Omental fat pad (tissue), 4 donors: ENCODE measurements at places on chromosomes 7 and 10.

- DNase-seq = no peak
Observed at GRCh38 chr7:98354052-98354451, 46.8 kb downstream of the BAIAP2L1 start.

- DNase-seq = no peak
Observed at GRCh38 chr7:81128011-81128410, 209.2 kb upstream of the SEMA3C start.

- no peak for DNase-seq
Observed at GRCh38 chr10:1538531-1539061, 198.7 kb downstream of the ADARB2 start.

- DNase-seq = no peak
Observed at GRCh38 chr7:21757537-21758282, 188.0 kb downstream of the CDCA7L start.

DNA sequence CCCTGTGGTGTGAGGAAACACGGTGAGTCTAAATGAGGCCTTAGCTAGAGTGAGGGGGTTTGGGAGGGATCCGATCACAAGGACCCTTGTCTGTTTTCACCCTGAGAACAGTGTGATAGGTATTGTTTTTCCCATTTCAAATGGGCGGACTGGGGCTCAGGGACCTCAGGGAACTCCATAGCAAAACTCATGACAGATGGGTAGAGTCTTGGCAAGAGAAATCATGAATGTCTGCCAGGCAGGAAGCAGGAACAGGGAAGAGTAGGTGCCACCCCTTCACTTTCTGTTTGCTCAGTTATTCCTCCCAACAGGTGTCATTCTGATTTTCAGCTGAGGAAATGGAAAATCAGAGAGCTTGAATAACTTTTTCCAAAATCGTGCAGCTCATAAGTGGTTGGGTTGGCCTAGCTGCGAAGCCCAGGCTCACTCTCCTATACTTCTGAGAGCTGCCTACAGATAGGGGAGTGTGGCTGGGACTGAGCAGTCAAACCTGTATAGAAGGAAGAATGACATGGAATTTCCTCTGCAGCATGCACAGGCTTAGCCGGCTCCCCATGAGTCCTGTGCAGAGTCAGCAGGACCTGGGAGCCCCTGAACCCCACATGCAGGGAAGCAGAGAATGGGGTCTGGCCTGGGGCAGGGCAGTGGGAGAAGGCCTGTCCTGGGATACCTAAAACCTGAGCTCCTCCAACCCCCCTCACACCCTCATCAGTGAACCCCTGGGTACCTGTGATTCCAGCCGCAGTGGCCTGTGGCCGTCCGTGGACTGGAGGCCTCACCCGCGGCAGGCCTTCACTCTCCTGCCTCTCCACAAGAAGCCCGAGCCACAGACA, 17.6 kb upstream of the C10orf105 start:
- no peak for DNase-seq

- DNase-seq = no peak
Observed at GRCh38 chr10:14705548-14706230, 69.0 kb downstream of the FAM107B start.

DNA sequence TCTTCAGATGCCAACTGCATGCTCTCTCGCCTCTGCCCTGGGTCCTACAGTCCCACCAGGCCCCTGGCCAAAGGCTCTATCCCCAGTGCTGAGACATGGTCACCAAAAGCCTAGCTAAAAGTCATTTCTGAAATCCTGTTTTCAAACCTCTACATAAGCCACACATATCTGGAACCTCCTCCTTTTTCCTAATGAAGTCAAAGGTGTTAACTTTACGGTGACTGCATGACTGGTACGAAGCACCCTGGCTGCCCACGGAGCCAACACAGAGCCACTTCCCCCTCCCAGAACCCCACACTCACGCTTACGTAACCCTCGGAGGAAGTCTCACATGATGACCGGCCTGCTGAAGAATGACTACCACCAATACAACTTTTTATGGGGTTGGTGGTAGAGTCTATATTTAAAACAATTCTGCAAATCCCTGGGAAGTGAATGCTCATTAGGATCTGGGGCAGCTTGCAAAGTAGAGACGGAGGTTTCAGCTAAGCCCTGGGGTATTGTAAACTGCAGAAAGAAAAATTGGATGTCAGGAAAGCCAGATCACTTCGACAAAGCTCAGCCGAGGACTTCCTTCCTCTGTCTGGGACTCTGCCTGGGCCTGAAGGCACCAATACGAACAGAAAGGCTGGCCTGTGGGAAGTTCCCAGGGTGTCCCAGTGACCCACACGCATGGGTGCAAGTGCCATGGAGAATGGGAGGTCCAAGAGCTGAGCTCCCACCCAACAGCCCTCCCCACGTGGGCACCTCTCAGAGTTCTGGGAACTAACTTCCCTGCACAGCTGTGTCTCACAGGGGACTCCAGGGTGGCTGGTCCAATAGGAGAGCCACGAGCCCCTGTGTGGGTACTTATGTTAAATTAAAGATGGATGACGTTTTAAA, 50.7 kb downstream of the PDGFA start:
- DNase-seq = peak; percentile 16

DNA sequence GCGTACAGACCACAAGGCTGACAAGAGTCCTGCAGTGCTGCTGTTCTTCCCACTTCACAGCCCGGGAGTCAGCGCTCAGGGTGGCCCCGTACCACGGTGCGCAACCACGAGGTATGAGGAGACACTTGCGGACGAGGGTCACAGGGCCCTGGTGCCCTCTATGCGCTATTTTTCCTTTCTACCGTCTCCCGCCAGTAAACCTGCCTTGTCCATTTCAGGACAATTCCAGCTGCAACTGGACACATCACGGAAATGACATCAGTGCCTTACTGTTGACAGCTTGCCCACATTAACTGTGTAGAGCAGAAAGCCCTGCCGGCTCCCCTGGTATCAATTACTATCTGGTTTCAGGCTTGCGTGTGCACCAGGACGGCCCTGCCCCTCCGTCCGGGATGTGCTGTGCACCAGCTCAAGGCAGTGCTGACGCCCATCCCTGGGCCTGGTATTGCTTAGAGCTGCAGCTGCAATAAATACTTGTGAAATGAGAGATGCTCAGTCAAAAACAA, 65.1 kb downstream of the ZRANB1 start:
- no peak for DNase-seq

GRCh38 chr10:122139627-122140170, 131.4 kb upstream of the BTBD16 start:
- no peak for DNase-seq

DNA sequence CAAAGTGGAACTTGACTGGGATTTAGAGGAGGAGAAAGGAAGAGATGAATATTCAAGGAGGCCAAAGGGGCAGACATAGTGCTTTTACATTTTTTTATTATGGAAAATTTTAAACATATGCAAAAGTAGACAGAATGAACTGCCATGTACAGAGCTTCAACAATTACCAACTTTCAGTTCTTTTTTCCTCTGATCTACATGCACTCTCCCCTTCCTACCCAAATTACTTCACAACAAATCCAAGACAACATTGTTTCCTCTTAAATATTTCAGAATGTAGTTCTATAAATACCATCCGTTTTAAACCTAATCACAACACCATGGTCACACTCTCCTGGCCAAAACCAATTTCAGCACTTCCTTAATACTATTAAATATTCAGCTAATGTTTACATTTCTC, 83.5 kb upstream of the FZD1 start:
- no peak for DNase-seq

DNA sequence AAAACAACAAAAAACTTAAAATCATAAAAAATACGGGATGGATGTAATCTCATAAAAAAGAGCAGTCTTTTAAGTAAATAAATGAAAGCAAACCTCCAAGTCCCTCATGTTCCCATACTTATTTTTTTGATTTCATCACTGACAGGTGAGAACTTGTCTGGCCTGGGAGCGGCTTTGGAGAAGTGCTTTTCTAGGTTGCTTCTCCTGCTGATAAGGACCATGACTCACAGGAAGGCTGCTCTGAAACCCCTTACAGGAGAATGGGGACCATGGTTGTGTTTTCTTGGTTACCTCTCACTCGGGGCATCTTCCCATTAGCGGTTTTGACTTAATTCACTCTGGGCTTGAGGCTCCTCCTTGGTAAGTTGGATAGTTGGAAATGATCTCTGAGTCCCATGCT, 237.4 kb downstream of the CAMK1D start:
- no peak for DNase-seq

GRCh38 chr10:11154333-11154732, 136.7 kb downstream of the CELF2 start:
- no peak for DNase-seq

DNA sequence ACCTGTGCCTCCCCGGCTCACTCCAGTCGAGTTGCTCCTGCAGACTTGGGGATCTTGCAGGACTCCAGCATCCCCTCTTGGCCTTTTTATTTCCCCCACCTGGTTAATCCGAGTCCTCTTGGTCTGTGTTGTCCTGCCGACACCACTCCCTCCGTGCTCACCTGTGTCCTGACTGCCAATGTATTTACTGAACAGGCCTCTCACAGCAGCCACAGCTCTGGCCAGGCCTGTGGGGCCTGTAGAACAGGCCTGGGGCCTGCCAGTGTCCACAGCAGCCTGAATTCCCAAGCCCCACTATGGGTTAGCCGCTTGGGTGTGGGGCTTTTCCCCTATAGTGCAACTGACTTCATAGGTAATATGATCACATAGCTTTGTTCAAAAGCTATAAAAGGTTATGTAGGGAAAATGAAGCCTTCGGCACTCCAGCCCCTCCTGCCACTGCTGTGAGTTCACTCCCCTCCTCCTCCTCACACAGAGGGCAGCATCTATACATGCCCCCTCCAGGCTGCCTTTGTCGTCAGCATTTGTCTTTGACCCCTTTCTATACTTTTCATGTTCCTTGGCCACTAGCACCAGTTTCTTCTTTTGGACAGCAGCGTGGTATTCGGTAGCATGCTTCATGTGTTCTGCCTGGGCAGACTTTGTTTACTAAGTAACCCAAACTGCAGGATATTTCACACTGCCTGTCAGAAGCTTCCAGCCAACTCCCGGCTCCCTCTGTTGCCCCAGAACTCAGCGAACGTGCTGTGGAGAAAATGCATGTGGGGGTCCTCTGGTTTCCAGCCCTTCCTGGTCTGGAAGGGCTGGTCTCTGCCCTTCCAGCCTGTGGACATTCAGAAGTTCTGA, 46.1 kb downstream of the ZNF467 start:
- no peak for DNase-seq

DNA sequence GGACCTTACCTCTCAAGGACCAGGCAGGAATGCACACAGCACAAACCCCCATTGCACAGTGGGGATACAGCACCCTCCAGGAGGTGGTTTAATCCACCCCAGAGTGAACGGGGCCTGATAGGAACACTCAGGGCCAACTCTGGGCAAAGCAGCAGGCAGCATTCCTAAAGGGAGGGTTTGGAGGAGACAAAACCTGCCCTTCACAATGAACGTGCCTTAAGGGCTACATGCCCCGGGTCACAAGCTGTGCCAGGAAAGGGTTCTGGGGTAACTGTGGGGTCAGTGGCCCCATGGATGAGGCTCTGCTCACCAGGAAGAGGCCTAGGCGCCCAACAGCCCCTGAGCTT, 1.1 kb downstream of the GPRIN2 start:
- no peak for DNase-seq

GRCh38 chr7:38066391-38066790, 111.7 kb upstream of the STARD3NL start:
- no peak for DNase-seq

- DNase-seq = no peak
Observed at GRCh38 chr7:107920048-107920772, 29.2 kb downstream of the DLD start.

GRCh38 chr10:88343761-88344484, 239.2 kb downstream of the RNLS start:
- no peak for DNase-seq

GRCh38 chr10:49096890-49097445, 18.4 kb downstream of the VSTM4 start:
- DNase-seq = no peak

- no peak for DNase-seq
Observed at GRCh38 chr7:84002348-84002747, 192.2 kb downstream of the SEMA3A start.

- DNase-seq = no peak
Observed at GRCh38 chr7:151494298-151495284, 25.1 kb downstream of the RHEB start.

- no peak for DNase-seq
Observed at GRCh38 chr7:42175834-42176723, 60.9 kb downstream of the GLI3 start.

- no peak for DNase-seq
Observed at GRCh38 chr7:102125127-102125596, 161.5 kb upstream of the SH2B2 start.

DNA sequence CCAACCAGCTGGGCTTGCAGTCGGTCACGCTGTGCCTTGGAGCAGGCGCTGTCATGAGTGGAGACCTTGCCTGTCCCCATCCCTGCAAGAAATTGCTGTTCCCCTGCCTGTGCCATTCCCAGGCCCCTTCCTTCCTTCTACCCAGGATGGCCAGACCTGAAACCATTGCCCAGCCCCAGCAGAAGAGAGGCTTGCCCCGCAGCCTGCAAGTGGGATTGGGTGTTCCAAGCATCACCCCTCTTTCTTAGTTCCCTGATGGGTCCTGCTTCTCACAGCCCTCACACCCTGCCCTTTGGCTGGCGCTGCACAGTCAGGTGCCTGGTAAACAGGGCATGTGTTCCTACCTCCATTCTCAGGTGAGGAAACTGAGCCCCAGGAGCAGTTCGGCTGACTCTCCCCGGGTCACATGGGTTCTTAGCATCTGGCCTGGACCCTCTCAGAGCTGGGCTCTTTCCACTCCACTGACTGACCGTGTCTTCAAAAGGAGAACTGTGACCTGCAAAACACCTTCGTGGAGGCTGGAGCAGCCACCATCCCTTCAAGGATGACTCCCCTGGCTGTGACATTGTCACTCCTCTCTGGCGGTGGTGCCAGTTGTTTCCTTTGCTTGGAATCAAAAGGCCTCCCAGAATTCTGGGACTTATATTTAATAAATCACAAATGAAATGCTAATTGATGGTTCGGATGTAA, 41.9 kb upstream of the PDCD4 start:
- DNase-seq = no peak

DNA sequence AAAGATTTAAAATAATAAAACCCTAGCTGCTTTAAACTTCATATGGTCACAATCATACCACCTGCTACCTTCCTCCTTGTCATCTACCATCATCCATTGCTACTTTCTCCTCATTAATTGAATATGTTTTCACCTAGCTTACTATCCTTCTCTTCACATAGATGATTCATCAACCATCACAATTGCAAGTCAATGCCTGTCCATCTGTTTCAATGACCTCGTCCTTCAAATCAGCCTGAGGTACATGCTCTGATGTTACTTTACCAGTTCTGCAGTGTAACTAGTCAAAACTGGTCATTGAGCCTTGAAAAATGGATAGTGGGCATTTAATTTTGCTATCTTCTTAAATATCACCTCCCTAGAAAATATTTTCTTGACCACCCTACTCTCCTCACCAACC, 164.7 kb downstream of the SEMA3E start:
- DNase-seq = no peak

- no peak for DNase-seq
Observed at GRCh38 chr10:71393841-71394475, 2.8 kb upstream of the CDH23 start.
